ENCODE measurements at places on chromosomes 6 and 20.

GRCh38 chr6:13011612-13012146 lies 295.1 kb downstream of the PHACTR1 start:
- DNase-seq, result no peak

GRCh38 chr6:26331218-26332073 lies 33.6 kb upstream of the BTN3A2 start:
- DNase-seq, result no peak

GRCh38 chr20:51625105-51625504 lies 82.6 kb upstream of the NFATC2 start:
- DNase-seq, result no peak

DNA sequence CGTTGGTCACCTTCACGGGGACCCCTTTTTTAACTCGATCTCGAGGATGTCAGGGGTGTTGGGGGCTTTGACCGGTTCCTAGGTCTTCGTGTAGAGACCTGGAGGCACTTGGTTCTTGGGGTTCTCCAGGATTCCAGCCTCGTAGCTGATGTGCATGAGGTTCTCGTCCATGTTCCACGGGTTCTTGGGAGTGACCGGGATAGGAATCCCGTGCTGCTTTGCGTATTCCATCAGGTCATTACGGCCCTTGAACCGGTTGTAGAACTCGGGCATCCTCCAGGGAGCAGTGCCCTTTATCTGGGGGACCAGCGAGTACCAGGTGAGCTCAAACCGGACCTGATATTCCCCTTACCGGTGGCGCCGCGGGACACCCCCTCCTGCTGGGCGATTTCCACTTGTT lies 88.0 kb upstream of the RIPOR2 start:
- DNase-seq, result no peak

DNA sequence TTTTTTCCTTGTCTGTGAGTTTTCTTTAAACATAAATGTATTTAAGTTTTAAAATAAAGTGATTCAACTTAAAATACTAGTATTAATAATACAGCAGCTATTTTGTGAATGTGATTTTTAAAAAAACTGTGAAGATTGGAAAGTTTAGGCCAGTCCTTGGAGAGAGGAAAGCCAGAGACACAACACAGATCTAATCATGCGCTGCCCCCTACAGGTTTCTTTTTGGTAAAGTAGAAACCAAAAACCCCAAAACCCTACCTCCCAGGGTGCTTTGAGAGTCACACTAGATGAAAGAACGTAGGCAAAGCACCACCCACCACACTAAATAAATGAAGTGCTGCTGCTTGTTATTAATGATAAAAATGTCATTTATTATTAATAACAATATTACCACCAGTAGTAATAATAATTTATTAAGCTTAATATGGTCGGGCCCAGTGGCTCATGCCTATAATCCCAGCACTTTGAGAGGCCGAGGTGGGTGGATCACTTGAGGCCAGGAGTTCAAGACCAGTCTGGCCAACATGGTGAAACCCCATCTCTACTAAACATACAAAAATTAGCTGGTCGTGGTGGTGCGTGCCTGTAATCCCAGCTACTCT lies 33.7 kb downstream of the SLC9A8 start:
- peak; percentile 35 for DNase-seq

DNA sequence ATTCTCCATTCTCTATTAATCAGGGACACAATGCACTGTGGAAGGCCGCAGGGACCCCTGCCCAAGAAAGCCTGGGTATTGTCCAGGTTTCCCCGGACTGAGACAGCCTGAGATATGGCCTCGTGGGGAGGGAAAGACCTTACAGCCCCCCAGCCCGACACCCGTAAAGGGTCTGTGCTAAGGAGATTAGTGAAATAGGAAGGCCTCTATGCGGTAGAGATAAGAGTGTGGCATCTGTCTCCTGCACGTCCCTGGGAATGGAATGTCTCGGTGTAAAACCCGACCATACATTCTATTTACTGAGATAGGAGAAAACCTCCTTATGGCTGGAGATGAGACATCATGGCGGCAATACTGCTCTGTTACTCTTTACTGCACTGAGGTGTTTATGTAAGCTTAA lies 15.7 kb upstream of the EIF2S2 start:
- DNase-seq, result no peak

- no peak for DNase-seq
Measured at GRCh38 chr6:151025076-151025475, 159.6 kb downstream of the MTHFD1L start.

GRCh38 chr6:41449399-41450245 lies 96.6 kb upstream of the FOXP4 start:
- DNase-seq, result no peak

- DNase-seq, result no peak
Measured at GRCh38 chr6:88339761-88340160, 173.6 kb upstream of the CNR1 start.

- DNase-seq, result no peak
Measured at GRCh38 chr6:133274813-133275212, 33.7 kb downstream of the EYA4 start.

- no peak for DNase-seq
Measured at GRCh38 chr6:137751768-137752560, 115.1 kb upstream of the TNFAIP3 start.

GRCh38 chr20:49207076-49207475 lies 12.1 kb upstream of the DDX27 start:
- no peak for DNase-seq

DNA sequence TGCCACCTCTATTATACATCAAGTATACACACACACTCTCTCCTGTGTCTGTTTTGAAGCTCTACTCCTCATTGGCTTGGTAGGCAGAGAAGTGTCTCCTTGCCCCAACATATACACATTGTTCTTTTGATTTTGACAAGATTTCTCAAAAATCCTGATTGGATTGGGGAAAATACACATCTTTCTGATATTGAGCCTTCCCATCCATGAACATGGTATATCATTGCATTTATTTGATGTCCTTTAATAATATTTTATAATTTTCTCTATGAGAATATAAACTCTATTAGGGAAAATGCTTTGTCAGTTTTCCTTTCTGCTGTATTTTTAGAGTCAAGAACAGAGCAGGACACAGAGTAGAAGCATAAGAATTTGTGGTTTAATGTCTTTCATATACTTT lies 7.2 kb downstream of the TTLL9 start:
- no peak for DNase-seq

DNA sequence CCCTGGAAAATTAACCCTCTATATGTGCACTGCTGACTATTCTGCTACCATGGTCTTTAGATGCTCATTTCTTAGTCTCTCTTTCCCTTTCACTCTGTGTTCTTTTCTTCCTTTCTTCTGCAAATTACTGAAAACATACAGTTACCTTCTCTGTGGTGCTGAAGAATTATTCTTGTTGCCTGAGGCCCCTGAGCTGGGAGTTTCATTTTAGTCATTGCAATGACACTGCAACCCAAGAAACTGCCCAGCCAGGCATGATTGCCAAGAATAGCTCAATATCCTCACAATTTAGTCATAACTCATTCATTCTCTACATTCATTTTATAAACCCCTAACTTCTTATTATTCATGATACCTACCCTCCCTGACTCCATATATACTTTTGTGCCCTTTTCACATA lies 245.8 kb upstream of the RAB32 start:
- DNase-seq, result no peak

DNA sequence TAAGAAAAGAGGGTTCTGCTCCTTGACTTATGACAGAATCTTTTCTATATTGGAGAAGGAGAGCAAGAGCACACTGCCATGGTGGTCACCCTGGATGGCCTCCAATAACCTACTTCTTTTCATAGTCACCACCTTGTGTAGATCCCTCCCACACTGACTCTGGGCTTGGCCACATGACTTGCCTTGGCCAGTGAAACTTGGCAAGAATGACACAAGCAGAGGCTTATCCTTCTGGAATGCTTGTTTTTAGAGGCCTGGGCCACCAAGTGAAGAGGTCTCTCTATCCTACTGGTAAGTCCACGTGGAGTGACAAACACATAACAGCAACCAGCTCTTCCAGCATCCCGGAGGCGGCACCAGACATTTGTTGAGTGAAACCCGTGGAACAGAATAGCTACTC lies 349.4 kb upstream of the JARID2 start:
- no peak for DNase-seq

GRCh38 chr6:119061215-119061614 lies 17.2 kb downstream of the FAM184A start:
- DNase-seq, result no peak

GRCh38 chr6:87745966-87746721 lies 44.1 kb upstream of the AKIRIN2 start:
- DNase-seq, result no peak

- peak; percentile 72 for DNase-seq
Measured at GRCh38 chr6:16338577-16339264, 100.3 kb downstream of the GMPR start.

GRCh38 chr6:19892260-19892659 lies 55.1 kb downstream of the ID4 start:
- DNase-seq, result no peak

GRCh38 chr6:113447088-113447831 lies 409.9 kb upstream of the MARCKS start:
- no peak for DNase-seq

DNA sequence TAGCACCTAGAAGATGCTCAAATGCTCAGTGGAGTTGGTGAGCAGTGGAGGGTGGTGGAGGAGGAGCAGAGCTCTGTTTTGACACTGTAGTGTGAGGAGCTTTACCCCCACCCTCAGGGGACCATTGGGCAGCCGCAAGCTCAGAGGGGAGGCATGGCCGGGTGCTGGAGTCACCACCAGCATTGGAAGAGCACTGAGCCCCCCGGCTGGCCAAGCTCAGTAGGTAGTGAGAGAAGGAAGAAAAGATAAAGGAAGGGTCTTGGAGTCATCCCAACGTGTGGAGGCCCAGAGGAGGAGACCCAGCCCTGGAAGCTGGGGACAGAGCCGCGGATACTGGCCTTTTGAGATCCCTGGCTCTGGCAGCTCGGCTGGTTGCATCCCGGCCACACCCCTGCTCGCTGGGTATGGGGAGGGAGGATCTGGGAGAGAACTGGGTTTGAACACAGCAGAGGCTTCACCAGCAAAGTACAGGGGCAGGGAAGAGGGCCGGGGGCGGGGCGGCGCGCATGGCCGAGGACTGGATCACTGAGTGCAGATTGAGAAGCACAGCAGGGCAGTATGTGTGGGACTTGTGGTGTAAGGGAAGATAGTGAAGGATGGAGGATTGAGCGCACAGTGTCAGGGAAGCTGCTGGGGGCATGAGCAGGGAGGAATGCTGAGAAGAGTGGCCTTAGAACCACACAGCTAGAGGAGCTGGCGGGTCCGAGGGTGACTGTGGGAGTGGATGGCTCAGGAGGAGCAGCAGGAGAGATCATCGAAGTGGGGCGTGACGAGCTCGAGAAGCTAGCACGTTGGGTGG lies 24.4 kb downstream of the SYNDIG1 start:
- no peak for DNase-seq

DNA sequence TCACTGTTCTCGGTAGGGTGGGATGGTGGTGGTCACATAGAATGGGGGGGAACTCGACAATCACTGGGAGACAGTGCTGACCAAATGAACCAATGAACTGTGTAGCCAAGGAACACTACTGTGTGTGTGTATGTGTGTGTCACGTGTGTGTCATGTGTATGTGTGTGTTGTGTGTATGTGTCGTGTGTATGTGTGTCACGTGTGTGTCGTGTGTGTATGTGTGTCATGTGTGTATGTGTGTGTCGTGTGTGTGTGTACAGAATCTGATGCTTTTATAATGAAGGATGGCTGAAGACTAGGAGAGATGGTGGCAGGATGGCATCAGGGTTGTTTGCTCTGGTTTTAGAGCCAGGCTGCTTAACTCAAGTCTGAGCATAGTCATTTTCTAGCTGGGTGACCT lies 99.1 kb upstream of the DUSP22 start:
- no peak for DNase-seq

DNA sequence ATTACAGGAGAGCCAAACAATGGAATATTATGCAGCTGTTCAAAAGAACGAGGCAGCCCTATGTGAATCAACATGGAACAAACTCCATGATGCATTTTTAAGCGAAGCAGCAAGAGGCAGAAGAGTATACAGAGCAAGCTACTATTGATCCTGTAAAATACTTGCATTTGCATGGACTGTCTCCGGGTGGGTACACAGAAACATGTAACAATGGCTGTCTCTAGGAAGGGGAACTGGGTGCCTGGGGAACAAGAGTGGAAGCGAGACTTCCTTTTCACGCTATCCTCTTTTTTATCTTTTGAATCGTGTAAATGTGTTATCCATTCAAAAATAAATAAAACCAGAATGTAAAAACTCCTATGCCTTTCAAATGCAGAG lies 93.3 kb upstream of the SIRPA start:
- no peak for DNase-seq

DNA sequence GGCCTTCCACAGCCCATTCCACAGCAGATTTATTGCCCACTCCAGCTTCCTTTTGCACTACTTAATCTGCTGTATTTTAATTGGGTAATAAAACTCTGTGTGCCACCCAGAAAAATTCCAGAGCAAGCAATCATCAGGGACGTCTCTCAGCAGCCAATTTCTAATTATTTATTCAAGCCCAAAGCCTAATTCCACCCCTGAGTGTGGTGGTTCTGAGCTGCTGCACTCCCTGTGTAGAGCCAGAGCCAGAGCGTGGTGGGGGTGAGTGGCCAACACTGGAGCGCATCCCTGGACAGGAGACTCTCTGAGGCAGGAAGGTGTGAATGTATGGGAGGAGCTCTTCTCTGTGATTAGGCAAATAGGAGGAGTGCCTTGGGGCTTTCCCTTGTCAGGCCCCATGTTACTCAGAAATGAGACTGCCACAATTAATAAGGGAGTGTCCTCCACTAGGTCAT lies 66.1 kb downstream of the CD24 start:
- DNase-seq, result no peak

GRCh38 chr6:44415449-44415848 lies 27.9 kb downstream of the CDC5L start:
- no peak for DNase-seq

- DNase-seq, result no peak
Measured at GRCh38 chr6:103198386-103198785, 1661.3 kb downstream of the HACE1 start.

DNA sequence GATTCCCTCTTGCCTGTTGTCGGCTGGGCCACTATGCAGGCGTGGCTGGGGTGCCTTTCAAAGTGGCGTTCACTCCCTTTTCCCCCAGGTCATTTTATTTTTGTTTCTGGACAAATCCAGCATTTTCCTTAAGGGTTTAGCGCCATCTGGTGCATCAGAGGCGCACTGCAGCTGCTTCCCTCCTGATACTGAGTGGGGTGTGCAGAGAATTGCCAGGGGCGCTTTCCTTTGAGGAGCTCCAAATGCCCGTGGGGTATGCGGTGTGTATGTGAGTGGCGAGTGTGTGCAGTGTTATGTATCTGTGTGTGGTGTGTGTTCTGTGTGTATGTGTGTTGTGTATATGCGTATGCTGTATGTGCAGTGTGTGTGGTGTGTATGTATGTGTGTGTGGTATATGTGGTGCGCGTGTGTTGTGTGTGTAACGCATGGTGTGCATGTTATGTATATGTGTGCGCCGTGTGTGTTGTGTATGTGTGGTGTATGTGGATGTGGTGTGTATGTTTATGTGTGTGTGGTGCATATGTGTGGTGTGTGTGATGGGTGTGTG lies 100.1 kb upstream of the AGPAT4 start:
- DNase-seq, result peak; percentile 54

- DNase-seq, result no peak
Measured at GRCh38 chr20:1322511-1323245, 6.3 kb downstream of the SDCBP2 start.

GRCh38 chr6:34600796-34601195 lies 44.7 kb upstream of the SPDEF start:
- no peak for DNase-seq

GRCh38 chr20:62878244-62879038 lies 16.8 kb upstream of the TCFL5 start:
- no peak for DNase-seq

- no peak for DNase-seq
Measured at GRCh38 chr20:4100679-4101078, 85.3 kb upstream of the RNF24 start.

GRCh38 chr6:111603685-111604084 lies 2.0 kb downstream of the TRAF3IP2 start:
- DNase-seq, result no peak
